Stimulated activated CD8-positive, alpha-beta memory T cell treated with anti-CD3 and anti-CD28 coated beads, Interleukin-15, amount 100 ng/mL, for 1 hour (primary cell): ENCODE measurements at places on chromosomes 11 and 22.

DNA sequence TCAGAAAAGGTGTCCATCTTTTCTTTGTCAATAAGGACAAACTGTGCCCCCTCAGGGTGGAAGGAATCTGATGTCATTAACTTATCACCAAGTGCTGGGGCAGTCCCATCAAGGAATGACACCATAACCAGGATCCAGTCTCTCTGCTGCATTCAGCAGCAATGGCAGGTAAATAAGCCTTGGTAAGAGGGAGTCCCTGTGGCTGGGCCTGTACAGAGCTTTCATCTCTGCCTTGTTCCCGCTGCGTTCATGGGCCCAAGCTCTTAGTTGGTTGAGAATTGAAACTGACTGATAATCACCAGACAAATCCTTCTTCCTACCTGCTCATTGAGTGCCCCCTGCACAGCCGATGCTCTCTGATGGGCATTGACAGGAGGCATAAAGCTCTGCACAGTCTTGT lies 22.7 kb downstream of the EIF3F start:
- DNase-seq, result no peak

- DNase-seq, result no peak
Measured at GRCh38 chr11:120134106-120134930, 3.6 kb downstream of the TRIM29 start.

- no peak for DNase-seq
Measured at GRCh38 chr11:1530686-1531448, 41.2 kb downstream of the DUSP8 start.

- DNase-seq, result no peak
Measured at GRCh38 chr11:100726680-100727079, 39.6 kb downstream of the ARHGAP42 start.

GRCh38 chr11:93732237-93732892 lies 8.9 kb downstream of the TAF1D start:
- no peak for DNase-seq

DNA sequence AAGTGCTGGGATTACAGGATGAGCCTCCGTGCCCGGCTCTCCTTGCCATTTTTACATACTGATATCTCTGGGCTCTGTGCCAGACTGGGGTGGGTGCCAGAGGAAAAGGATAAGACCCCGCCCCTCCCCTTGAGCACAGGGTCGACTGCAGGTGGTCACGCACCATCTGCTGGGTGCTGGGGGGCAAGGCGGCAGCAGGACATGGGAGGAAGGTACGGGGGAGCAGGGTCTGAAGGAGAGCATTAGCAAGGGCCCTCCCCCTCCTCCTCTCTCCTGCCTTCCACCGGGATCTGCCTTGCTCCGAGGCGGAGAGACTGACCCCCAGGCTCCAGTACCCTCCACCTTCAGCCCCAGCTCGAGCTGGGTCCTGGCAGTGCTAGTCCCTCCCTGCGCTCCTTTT lies 9.7 kb upstream of the PGA3 start:
- no peak for DNase-seq

GRCh38 chr11:62269654-62270278 lies at the start of gene SCGB2A2:
SCGB2A2 (plus strand) TSS chr11:62270158; CDS start chr11:62270217, 59 bp downstream.
- DNase-seq, result no peak

- no peak for DNase-seq
Measured at GRCh38 chr11:92642177-92642931, 327.1 kb upstream of the MTNR1B start.
